ENCODE measurements at places on chromosomes 6 and 20.

DNA sequence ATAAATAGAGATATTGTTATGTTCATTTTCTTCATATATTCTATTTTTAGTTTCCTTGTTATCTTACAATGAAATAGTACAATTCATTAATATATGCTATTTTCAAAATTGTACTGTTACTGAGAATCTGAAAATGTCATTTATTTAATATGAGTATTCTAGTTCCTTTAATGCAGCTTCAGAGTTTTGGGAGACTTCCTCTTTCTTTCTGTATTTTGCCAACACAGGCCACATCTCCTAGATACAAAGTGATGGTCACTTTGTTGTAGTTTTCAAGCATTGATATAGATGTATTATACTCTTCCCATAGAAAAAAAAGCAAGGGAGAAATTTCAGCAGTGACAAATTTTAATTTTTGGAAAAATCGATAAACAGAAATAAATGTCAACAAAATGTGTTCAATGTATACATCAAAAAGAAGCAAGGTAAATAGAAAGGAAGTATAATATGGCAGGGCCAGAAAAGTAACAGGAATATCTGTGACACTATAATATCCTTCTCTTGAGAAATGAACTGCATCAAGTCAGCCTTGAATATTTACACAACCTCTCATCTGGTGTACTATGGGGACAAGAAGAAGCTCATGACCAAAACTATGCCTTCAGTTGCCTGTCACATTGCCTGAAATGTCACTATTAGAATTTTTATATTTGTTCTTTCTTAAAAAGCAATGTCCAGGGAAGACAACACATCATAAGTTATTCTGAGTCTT, 396.0 kb downstream of the TBC1D32 start:
- DNase-seq = no peak

- DNase-seq = no peak
Observed at GRCh38 chr20:17888044-17888443, 80.5 kb downstream of the SNX5 start.

DNA sequence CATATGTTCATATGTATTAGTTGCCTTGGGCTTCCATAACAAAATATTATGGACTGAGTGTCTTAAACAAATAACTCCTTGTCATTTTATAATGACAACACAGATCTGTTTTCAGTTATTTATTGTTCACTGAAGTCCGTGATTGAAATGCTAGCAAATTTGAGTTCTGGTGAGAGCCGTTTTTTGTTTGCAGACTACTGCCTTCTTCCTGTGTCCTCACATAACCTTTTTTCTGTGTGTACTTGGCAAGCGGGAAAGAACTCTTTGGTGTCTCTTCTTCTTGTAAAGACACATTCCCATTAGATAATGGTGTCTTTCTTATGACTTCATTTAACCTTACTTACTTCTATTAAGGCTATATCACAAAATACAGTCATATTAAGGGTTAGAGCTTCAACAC, 482.9 kb upstream of the EYS start:
- DNase-seq = no peak

GRCh38 chr6:155190677-155191076, 73.1 kb upstream of the CLDN20 start:
- DNase-seq = no peak

DNA sequence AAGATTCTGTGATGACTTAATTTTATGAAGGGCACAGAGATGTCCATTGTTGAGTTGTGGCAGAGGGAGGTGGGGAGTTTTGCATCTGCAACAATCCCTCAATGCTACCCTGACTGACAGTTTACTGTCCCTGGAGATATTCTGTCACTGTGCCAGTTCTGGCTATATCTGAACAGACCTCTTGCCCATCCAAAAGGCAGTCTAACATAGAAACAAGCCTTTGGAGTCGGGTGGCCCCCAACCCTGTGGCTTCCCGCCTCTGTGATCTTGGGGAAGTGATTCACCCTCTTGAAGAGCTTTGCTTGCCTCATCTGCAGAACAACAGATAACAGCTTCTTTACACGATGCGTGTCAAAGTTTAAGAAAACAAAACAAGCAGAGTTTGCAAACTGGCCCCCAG, 3.8 kb upstream of the E2F1 start:
- DNase-seq = no peak

DNA sequence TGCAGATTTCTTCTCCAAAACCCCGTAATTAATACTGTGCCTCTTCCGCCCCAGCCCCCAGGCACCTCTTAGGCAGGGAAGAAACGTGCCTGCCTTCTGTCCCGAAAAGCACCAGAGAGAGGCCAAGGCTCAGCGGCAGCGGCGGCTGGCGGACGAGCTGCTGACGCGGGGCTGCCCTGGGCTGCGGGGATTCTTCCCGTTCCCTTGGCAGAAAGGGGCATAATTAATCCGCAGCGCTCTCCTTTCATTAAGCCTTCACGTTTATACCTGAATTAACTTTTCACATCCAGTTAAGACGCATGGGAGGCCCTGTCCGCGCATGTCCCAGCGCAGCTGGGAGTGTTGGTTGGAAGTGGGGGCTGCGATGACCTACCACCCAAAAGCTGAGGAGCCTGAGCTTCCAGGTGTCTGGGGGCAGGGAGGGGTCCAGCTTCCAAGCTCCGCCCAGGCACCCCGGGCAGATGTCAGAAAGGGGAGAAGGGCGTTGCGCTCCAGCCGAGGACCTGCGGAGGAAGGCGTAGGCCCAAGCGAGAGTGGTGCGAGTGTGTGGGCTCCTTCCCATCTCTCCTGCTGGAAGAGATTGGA, 167.4 kb upstream of the LRFN2 start:
- no peak for DNase-seq

DNA sequence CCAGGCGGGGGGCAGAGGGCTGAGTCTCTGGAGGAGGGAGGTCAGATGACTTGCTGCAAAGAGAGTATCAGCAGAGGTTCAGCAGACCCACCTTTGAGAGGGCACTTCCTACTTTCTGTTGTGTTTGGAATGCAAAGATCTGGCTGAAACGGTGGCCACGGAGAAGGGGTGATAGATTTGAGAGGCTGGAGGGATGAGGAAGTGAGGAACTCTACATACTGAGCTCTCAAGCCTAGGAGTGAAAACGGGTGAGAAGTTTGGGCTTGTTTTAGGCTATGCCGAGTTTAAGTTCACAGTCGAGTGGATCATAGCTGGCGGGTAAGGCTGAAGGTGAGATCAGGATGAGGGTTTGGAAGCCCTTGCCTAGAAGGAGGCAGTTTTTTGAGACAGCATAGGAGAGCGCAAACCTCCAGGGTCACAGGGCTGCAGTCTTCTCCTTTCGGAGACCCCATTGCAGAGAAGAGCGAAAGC, 477 bp upstream of the ITPA start:
- DNase-seq = no peak

GRCh38 chr6:107292715-107293271, 166.6 kb downstream of the PDSS2 start:
- DNase-seq = no peak

GRCh38 chr20:1335961-1336698, 7.2 kb upstream of the SDCBP2 start:
- no peak for DNase-seq

GRCh38 chr20:52482044-52482443, 290.5 kb upstream of the ZFP64 start:
- DNase-seq = no peak

DNA sequence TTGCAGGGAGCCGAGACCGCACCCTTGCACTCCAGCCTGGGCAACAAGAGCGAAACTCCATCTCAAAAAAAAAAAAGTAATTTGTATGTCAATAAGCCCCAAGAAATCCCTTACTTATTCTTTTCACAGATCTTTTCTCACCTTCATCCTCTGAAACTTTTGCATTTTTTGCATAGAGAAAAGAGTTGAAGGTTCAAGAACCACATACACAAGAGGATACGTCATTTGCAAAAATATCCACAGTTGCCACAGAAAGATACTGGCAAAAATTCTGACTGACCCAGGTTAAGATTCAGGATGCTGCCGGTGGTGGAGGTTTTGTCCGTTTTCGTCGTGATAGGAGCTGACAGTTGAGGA, 94.5 kb downstream of the ZMYND8 start:
- no peak for DNase-seq

DNA sequence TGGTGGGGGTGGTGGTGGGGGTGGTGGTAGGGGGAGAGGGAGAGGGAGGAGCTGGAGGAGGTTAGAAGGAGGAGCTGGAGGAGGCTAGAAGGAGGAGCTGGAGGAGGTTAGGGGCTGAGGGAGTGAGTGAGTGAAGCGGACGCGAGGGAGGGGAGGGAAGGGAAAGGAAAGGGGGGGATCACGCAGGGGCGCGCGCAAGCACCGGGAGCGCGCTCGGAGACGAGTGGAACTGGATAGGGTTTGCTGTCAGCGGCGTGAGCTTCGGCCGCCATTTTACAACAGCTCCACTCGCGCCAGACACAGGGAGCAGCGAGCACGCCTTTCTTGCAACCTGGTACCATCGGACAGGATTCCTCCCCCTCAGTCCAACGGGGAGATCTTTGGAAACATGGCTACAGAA, 90.5 kb upstream of the FERMT1 start:
- no peak for DNase-seq

DNA sequence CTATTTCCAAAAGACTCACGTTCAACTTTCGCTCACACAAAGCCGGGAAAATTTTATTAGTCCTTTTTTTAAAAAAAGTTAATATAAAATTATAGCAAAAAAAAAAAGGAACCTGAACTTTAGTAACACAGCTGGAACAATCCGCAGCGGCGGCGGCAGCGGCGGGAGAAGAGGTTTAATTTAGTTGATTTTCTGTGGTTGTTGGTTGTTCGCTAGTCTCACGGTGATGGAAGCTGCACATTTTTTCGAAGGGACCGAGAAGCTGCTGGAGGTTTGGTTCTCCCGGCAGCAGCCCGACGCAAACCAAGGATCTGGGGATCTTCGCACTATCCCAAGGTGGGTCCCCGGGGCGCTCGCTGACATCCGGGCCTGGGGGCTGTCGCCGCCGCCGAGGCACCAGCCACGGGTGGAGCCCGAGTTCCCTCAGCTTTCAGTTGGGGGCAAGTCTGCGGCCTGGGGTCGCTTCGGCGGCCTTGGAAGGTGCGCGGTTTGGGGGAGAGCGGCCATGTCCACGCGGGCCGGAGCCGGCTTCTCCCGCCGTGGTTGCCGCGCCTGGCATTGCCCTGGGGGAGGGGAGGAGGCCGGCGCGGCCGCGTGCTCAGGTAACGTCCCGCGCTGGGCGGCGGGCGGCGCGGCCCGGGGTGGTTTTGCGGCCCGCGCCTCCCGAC, 429 bp downstream of the AMD1 start:
- DNase-seq = peak; percentile 54

DNA sequence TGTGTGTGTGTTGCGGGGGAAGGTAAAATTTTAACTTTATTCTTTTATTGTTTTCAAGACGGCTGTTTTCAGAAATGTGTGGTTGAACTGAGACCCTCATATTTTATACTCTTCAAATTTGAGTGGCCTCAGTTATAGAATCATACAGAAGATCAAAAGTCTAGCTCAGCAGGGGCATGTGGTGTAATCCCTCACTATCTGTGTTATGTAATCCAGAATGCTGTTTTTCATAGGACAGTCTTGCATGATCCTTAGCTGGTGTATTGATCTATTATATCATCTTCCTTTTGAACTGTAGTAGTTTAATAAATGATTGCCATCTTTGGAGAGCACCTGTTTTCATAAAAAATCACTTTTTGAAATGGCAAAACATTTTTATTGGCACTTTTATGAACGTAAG, 1.4 kb downstream of the PLCB4 start:
- DNase-seq = no peak

GRCh38 chr20:2252419-2252997, 43.3 kb upstream of the TGM3 start:
- DNase-seq = no peak

DNA sequence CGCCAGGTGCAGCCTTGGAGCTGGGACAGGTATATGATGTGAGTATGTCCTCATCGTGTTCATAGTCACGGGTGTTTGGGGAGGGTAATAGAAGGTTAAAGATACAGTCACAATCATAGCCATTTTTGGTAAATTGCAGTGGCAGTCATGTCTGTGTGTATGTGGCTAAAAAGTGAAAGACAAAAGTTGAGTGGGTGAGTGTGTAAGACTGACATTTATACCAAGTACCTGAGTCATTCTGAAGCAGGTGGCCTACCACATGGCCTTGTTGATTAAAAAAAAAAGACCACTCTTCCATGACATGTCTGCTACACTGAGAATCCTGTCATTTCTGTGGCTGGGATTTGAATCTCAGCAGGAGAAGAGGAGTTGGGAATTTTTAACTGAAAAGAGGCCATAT, 181.9 kb downstream of the SCP2D1 start:
- no peak for DNase-seq
